WTC11 (cell line): ENCODE measurements at places on chromosomes 1 and 21. TPM values are rescaled to one million over a fixed set of nuclear protein-coding genes. Genes with fewer than 3 reads are reported as not detected.

- no peak for DNase-seq
These were observed 277.9 kb downstream of the MATN1 start for GRCh38 chr1:30445449-30445848.

DNA sequence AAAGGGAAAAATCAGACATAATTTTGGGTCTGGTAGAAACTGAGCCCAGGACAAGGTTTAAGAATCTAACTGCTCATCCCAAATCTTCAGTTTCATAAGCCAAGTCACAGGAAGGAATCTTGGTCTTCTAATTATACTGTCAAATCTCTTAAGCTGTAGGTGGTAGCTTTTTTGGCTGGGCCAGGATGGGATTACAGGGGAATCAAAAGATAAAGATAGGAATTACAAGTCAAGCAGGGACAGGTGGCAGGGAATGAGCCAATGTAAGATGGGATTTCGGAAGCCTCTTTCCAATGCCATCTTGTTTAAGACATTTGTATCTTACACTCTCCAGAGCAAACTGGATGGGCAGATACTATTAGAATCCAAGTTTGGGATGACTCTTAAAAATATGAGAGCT lies 383.5 kb downstream of the KCNH1 start:
- no peak for DNase-seq

GRCh38 chr1:214582289-214582891 lies 20.6 kb upstream of the CENPF start:
- DNase-seq: no peak

- DNase-seq: no peak
These were observed 25.9 kb downstream of the IFNAR1 start for GRCh38 chr21:33350676-33351075.

- DNase-seq: no peak
These were observed 3.2 kb downstream of the CTPS1 start for GRCh38 chr1:40982721-40983120.

GRCh38 chr1:219492717-219493116 lies 120.2 kb downstream of the ZC3H11B start:
- DNase-seq: no peak

RRP1B gene
- 62.2 to 74.9 TPM (median 64.0 TPM) in 3 replicates for total RNA-seq

CACNA1S gene
- 0.02 to 0.09 TPM (median 0.07 TPM) in 3 replicates for total RNA-seq

PTCH2 gene
- 0.71 to 1.1 TPM (median 0.96 TPM) in 3 replicates for total RNA-seq

TMEM82 gene
- total RNA-seq: 0.48 to 1.4 TPM (median 0.94 TPM) in 3 replicates

- peak; percentile 50 for DNase-seq
These were observed 734 bp downstream of the MED18 start for GRCh38 chr1:28329395-28330153.

TRIM67 gene
- total RNA-seq: not detected in 3 replicates

CD1E gene
- not detected in 3 replicates for total RNA-seq

GPR3 gene
- 7.8 to 12.4 TPM (median 7.8 TPM) in 3 replicates for total RNA-seq

DNA sequence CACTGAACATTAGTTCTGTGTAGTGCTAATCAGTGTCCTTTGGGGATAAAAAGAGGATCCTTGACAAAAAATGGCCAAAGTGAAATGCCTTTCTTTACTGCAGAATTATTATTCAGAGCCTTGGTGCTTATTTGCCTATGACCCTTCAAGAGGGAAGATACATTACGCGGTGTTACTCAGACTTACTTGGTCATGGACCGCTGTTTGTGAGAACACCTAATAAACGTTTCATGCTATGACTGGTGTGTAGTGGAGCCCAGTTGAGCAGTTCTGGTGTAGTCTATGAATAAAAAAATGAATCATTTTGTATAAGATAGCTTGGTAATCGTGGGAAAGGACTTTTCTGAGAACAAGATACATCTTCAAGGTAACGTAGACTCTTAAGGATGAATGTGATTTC lies 8.3 kb downstream of the NFYC start:
- DNase-seq: no peak

FAM163A gene
- 0.07 to 0.09 TPM (median 0.07 TPM) in 3 replicates for total RNA-seq

SPATA17 gene
- total RNA-seq: 0.34 to 1.3 TPM (median 0.46 TPM) in 3 replicates

KRTAP21-2 gene
- total RNA-seq: not detected in 3 replicates

GRCh38 chr1:235791532-235792060 lies 75.1 kb downstream of the LYST start:
- no peak for DNase-seq

DNA sequence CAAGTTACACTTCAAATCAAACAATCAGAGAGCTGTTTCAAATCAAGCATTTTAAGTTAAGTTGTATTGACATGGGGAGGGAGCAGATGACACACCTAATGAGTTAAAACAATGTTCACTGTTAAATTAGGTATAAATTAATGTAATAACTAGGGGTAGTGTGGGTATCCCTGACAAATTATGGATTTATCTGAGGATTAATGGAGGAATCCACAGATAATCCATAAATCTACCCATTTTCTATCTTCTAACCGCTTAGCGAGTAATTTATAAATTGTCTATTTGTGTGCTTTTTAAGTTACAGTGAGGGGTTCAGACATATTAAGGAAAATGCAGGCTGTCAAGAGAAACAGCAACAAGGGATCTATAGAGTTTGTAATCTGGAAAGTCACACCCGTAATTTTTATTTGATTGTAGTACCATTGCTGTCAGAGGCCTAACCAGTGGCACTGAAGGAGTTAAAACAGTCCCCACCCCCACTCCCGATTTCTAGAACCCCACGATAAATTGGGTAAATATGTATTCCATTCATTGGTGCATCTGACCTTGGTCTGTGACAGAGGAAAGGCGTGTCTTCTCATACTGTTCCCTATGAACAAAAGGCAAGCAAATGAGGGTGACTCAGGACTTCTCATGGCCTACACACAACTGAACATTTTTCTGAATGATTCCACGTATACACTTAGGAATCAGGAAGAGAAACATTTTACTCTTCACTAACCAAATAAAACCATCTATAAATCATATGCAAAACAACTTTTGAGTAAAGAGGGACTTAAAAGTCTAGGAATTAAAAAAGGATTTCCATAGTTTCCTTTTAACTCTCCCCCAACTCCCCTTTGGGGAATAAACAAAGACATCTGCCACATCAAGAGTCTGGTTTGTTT lies 7.4 kb downstream of the IRF2BP2 start:
- DNase-seq: no peak

DNA sequence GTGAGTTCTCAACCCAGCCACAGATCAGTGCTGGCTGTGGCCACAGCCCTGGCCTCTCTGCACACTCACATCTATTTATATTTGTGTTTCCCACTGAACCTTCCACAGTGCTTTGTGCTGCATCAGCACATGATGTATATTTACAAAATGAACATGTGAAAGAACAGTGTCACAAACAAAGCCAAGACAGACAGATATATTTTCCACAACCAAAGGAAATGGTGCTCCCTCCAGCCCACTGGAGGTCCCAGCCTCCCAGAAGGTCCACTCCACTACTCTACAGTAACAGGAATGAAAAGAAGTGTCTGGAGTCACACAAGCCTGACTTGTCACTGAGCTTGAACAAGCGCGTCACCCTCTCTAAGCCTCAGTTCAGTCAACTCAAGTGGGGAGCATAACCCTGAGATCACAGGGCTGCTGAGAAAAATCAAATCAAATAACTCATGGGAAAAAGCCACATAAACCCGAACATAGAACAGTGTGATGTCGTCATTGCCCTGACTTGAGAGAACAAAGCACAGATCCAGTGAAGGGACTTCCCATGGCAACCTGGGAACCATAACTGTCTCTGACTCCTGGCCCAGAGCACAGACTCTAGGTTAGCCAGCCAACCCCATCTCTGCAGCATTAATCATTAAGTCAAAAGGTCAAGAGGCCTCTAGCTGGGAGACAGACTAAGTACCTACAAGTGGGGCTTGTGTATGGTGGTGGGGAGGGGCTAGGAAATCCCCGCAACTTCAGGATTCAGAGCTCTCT lies 121.2 kb downstream of the TRABD2B start:
- no peak for DNase-seq

DNA sequence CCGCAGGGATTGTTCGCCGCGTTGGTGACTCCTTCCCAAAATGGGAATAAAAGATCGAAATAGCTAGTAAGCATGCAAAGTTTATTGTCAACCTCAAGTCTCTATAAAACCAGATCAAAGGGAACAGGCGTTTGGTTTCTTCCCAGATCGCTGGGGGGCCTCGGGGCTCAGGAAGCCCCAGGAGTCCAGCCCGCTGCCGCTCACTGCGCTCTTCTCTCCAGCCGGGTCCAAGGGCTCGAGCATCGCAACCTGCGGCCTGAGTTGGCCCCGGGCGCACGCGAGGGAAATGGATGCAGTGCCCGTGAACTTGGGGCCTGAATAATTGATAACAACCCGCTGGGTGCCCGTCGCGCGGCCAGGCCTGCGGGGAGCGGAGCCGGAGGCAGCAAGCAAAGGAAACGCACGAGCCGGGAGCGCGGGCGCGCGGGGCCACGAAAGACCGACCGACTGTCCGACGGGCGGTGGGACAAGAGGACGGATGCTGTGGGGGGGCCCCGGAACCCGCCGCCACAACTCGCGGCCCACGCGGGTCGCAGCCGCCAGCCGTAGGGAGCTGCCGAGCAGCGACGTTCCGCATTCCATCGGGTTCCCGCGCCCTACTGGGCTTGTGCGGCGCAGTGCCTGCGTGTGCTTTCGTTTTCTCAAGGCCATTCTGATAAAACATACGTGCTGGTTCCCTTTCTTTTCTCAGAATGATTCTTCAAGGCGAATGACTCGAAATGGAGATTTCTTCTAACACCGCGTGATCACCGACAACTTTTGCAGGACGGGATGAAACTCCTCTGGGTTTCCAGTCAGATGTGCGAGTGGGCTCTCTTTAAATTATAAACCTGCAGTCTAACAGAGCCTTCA lies 14.0 kb upstream of the ALX3 start:
- DNase-seq: peak; percentile 26

DNA sequence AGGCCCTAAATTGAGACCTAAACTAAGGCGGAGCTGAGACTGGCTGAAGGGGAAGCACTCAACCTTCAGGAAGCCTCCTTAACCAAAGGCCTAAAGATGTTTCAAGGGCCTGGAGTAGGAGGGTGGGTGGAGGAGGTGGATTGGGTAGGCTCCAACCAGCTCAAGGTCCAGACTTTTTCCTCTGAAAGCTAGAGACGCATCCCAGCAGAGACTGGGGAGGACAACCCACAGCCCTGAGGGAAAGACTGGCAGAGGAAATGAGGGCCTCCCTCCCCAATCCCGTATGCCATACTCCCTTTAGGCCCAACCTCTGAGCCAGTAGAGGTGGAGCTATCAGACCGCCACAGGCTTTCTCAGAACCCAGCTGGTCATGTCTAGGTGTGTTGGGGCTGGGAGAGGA lies 1.1 kb downstream of the ECM1 start:
- no peak for DNase-seq

GRCh38 chr1:34188985-34189384 lies 12.3 kb downstream of the C1orf94 start:
- no peak for DNase-seq

- DNase-seq: peak; percentile 53
These were observed 117.7 kb downstream of the CTH start for GRCh38 chr1:70528590-70529333.

GRCh38 chr1:64765826-64766225 lies 21.0 kb downstream of the RAVER2 start:
- DNase-seq: no peak

OR10J1 gene
- not detected in 3 replicates for total RNA-seq

SELP gene
- 0.17 TPM in 1 of 3 replicates, not detected in the others for total RNA-seq

- DNase-seq: no peak
These were observed 25.3 kb downstream of the PIK3C2B start for GRCh38 chr1:204469304-204469703.

SLC6A9 gene
- 10.2 to 14.4 TPM (median 12.5 TPM) in 3 replicates for total RNA-seq

GRCh38 chr1:189662190-189662589 lies 815.5 kb downstream of the BRINP3 start:
- DNase-seq: no peak

DNA sequence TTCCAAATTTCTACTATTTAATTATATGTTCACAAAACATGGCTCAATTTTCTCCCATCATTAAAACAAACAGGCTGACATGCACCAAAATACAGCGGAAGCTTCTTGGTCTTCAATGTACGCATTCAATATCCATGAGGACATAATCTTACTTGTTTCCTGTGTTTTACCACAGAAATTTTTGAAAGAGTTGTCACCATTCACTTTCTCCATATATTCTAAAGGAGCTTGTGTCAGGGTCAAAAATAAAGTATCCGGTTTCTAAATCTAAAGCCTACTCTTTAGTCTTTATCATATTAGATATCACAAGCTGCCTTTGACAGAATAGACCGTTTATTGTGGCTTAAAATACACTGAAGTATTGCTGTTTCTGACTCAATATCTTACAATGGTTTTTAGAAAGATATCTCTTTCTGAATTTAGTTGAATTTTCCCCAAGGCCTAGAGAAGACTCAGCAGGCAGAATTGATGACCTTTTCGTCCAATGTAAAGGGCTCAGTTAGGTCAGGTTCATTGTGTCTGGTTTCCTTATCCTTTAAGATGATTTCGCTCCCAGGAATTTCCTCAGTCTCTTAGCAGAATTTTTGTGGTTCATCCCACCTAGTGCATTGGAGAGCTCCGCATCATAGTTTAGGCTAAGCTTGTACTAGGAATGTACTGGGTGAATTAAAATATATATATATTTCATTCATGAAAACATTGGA lies 717.2 kb downstream of the NCAM2 start:
- DNase-seq: no peak

DNA sequence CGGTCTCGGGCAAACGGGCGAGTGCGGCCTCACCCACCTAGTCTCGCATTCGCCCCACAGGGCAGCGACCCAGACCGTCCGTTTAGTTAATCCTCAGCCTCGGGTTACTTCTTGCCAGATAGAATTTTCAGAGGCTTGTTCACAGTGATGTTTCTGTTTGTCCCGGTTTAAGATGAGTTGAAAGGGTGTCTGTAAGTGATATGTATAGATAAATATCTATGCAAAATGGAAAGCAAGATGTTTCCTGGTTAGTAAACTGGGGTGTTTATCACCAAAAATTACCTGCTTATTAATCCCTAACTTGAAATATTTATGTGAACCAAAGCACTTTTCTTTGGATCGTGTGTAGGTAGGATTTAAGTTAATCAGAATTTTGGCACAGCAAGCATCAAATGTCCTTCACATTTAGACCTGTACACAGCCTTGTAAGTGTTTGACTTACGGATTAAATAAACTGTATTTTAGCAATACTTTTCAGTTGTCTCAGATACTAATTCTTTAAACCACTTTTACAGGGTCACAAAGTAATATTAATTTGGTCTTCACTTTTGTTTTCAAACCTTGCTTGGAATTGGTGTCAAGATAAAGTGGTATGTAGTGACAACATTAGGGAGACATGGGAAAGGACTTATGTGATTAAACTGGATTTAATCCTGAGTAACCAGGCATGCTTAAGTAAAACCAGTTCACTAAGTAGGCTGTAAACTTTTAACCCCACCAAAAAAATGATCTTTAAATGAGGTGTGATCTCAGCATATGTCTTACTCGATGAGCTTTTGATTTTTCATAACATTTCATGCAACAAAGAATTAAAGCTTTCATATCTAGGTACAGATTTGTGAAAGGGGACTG lies 914 bp downstream of the ZNF326 start:
- no peak for DNase-seq

DNA sequence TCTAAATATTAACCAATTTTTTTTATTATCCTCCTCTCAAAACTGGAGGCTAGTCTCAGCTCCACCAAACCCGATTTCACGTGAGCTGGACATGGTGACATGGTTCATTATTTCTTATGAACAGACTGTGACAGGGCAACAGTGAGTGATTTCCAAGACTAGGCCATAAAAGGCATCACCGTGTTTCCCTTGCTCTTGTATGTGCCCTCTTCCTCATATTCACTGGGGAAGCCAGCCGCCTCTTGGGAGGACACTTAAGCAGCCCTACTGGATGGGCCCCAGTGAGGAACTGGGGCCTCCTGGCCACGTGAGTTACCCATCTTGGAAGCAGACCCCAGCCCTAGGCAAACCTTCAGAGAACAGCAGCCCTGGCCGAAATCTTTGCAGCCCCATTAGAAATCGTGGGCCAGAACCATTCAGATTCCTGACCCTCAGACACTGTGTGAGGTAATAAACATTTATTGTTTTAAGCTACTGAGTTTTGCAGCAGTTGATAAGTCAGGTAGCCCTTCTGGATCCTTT lies 105.0 kb downstream of the GALNT2 start:
- no peak for DNase-seq

GSTM1 gene
- total RNA-seq: not detected in 3 replicates

PTPN7 gene
- total RNA-seq: 0.98 to 1.1 TPM (median 1.1 TPM) in 3 replicates
